Left renal cortex interstitium (tissue), 4 donors: ENCODE measurements at places on chromosomes 7 and 10. TPM values are rescaled to one million over a fixed set of nuclear protein-coding genes. Genes with fewer than 3 reads are reported as not detected.

GRCh38 chr7:133489906-133490305, 237.0 kb downstream of the EXOC4 start:
- DNase-seq = no peak

Gene CYP3A7
- polyA plus RNA-seq = 1.3 TPM

- peak; percentile 54 for DNase-seq
Observed at GRCh38 chr7:25894902-25895791, 256.9 kb upstream of the NFE2L3 start.

Gene CXCL12
- 385 TPM for polyA plus RNA-seq

DNA sequence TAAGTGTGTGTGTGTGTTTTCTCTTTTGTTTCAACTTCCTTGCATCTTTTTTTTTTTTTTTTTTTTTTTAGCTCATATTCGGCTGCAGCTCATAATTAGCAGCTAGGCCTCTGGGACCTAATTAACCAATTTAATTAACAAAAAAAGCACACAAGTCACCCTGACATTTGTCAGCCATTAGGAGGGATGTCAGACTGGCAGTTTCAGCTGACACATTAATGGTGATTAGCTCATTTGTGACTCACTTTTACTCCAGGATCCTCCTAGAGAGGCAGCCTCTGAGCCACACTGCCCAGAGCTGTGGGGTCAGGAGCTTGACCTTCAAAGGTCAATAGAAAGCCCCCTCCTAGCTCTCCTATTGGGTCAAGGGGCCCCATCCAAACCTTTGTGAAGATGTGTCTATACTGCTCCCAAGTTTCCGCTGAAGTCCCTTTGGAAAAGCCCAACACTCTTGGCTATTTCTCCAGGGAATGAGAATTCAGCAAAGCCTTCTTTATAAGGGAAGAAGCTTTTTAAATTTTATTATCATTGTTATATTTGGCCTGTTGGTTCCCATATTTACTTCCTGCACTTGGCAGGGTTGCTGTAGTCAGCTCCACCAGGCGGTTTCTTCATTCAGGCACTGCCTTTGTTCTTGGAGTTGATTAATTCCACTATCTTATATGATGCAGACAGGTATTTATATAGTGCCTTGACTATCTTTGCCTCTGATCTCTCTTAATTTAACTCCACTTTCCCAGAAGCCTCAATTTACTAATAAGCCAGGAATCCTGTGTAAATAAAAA, 109.5 kb upstream of the HABP2 start:
- no peak for DNase-seq

DNA sequence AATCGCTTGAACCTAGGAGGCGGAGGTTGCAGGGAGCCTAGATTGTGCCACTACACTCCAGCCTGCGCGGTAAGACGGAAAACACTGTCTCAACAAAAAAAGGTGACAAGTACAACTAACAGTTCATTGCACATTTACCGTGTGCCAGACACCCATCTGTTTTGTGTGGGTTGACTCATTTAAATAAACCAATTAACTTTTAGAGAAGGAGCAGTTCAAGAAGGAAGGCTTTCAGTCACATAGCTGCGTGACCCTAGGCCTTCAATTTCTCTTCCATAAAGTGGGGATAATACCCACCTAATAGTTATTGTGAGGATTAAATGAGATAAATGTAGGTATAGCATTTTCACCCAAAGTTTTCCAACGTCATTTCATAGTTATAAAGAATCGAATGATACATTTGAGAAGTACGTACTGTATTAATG, 52.3 kb upstream of the KDM7A start:
- no peak for DNase-seq

Gene TNRC18
- polyA plus RNA-seq = 130 TPM

DNA sequence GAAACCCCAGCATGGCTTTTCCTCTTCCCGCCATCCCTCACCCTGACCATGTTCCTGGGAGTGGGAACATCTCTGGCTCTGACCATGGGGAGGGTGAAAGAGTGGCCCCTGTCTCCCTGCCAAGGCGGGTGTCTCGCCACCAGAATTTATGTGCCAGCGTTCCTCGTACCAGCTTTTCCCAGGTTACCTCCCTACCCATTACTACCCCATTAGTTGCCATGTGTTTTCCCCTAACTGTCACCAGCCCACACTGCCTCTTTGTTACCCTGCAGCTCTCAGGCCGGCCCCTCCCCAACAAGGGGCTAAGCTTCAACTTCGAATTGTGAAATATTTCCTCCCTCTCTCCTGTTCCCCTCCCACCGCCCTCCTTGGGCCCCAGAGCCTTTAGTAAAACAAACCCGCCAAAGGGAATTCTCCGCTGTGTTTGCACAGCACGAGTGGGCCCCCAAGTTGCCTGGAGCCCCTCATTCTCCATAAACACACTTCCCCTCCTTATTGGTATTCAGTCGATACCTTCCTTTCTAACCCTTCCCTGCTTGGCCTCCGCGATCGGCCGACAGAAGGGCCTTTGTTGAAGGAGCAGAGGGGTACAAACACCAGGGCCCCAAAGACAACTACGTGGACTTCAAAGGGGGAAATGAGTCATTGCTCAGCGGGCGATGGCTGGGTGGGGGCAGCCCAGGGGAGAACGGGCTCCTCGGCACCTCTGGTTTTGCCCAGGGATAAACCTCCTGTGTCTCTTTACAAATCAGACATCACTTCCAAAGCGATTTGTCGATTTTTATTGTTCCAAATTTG, 45.5 kb downstream of the SLIT1 start:
- no peak for DNase-seq

DNA sequence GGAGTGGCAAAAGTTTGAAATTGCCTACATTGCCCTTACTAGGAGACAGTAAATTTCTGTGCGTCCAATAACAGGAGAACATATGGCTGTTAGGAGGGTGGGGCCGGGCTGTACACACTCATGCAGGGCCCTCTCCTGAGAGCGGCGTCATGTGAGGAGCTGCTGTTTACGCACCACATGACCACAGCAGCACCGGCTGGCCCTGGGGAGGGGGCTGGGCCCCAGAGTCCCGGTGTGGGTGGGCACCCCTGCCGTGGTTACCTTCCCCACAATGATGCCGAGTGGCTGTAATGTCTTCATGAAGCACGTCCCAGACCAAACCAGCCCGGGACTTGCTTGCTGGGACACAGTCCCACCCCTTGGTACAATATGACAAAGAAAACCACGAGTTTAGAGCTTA, 308.7 kb downstream of the DNAJB6 start:
- no peak for DNase-seq

Gene TSPAN12
- polyA plus RNA-seq = 188 TPM

DNA sequence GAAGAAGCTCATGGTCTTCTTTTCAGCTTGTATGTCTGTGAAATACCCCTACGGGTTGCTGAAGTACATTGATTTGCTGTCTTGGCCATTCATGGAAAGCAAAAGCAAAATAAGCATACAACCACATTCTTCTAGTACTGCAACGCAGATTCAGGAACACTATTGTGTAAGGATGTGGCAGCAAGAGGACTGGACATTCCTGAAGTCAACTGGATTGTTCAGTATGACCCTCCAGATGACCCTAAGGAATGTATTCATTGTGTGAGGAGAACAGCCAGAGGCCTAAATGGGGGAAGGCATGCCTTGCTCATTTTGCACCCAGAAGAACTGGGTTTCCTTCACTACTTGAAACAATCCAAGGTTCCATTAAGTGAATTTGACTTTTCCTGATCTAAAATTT, 133.4 kb upstream of the ANKRD1 start:
- DNase-seq = no peak

- no peak for DNase-seq
Observed at GRCh38 chr10:43340619-43341018, 30.8 kb upstream of the FXYD4 start.

GRCh38 chr10:1733720-1734119, 3.6 kb downstream of the ADARB2 start:
- no peak for DNase-seq

Gene H2BK1
- polyA plus RNA-seq = not detected

GRCh38 chr10:71156436-71156835, 55.9 kb upstream of the UNC5B start:
- DNase-seq = no peak

GRCh38 chr10:42866115-42866995, 83.8 kb downstream of the BMS1 start:
- DNase-seq = no peak

DNA sequence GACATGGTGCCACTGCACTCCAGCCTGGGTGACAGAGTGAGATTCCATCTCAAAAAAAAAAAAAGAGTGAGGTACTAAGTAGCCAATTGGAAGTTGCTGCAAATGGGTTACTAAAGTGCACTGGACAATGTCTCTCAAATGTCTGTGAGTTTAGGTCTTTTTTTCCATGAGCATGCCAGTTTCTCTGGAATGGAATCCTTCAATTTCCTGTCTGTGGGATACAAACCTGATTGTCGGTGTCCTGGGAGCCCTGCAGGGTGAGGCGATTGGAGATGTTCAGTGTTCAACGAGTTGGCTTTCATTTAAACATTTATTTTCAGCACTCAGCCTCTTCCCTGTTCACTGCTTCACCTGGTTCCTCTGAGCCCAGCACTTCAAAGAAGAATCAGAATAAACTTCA, 5.3 kb upstream of the CALD1 start:
- no peak for DNase-seq

DNA sequence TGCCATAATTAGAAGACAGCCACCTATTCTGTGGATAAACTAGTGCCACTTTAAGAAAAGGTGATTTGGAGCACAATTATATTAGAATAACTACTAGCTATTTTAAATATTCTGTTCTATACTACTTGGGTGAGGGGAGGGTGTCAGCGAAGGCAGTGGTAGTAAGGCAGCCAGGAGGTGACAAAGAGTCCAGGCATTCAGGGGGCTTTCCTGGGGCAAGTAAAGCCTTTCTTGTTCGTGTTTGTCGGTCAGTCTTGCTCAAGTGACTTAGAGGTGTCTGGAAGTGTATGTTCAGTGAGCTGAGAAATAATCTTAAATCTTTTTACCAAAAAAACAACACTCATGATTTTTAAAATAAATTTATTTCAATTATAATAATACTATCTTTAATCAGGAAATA, 34.4 kb downstream of the ADD3 start:
- DNase-seq = no peak

Gene ACHE
- 4.8 TPM for polyA plus RNA-seq

- DNase-seq = no peak
Observed at GRCh38 chr7:110084181-110084807, 1006.6 kb upstream of the LRRN3 start.

GRCh38 chr7:117110480-117111315, 157.4 kb downstream of the ST7 start:
- DNase-seq = no peak

DNA sequence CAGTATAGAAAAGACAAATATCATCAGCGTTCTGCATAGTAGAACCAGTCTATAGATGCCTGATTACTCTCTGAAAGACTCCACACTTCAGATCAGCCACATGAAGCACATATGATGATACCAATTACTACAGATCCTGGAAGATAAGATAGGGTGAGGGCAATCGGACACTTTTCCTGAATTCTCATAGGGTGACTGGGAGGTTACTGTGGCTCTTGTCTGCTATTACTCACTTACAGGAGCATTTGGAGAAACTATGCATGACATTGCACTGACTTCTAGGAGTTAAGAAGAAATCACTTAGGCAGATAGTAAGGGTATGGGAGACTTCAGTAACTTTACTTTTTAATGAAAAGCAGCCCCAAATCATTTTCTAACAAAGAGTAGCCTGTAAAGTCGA, 1140.9 kb downstream of the XPNPEP1 start:
- DNase-seq = no peak

GRCh38 chr10:35271086-35271858, 65.0 kb upstream of the CCNY start:
- no peak for DNase-seq

Gene LLCFC1
- polyA plus RNA-seq = 0.24 TPM

Gene CHST15
- polyA plus RNA-seq = 20.8 TPM

DNA sequence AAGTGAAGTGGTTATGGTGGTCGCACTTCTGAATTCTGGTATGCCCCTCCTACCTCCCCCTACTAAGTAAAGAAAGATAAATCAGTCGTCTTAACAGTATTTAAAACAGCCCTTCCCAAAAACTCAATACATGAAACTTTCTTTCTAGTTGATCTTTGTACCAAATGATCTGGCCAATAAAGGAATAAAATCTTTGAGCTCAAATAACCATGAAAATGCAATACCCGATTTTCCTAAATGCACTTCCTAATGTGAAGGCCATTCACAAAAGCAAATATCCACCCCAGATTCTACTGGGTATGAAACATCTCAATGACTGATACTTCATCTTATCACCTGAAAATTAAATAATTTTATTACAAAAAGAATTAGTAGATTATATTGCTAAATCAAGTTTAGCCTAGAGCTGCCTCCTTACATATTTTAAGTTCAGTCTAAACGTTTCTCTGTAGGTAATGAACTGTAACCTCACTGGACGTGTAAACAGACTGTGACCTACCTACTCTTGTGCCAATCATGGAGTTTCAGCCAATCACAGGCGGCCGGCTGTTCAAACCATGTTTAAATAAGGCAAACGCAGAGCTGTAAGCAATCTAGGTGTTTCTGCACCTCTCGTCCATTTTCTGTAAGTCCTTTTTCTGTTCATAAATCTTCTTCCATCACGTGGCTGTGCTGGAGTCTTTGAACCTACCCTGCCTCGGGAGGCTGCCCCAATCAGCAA, 146.9 kb upstream of the AKR1E2 start:
- DNase-seq = no peak

Gene KLF14
- polyA plus RNA-seq = 0.82 TPM

- no peak for DNase-seq
Observed at GRCh38 chr7:76048668-76048988, 722 bp downstream of the MDH2 start.

- no peak for DNase-seq
Observed at GRCh38 chr10:118062798-118063238, 16.1 kb upstream of the RAB11FIP2 start.

DNA sequence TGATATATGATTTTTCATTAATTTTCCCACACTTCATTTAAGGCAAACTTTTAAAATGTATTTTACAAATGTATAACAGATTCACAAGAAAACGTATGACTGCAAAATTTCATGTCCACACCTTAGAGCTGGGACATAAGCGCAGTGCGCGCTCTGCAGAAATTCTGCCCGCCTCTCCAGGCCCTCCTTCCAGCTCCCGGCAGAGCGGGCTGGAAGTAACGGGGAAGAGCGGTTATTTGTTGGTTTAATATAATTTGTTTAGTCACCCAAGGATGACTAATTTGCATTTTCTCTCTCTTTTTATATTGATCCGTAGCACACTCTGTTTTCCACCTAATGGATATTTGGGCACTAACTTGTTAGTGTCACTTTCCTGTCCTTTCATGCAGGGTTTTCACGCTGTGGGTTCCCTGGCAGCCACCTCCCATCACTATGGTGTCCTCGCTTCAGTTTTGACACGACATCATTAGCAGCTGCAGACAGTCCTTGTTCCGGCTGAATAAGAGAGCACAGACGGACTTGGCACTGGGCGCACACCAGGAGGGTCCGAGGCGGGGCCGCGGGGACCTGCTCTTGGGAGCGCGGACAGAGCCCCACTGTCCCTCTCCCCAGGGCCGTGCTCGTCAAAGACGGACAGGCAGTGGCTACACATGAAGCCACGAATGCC, 129.2 kb upstream of the SEC61G start:
- DNase-seq = no peak

Gene PNLIPRP2
- 0.10 TPM for polyA plus RNA-seq
